ENCODE measurements at places on chromosomes 12 and 14.
A peak's percentile ranks its signal among the peaks of the same experiment; 100 is the strongest.

- H3K36me3 ChIP-seq = no peaks in the 10 kb centered on the region
- no peaks in the 10 kb centered on the region for H3K27me3 ChIP-seq
- no peaks in the 10 kb centered on the region for H3K4me1 ChIP-seq
- DNase-seq = no peak
- no peak overlapping the region for H3K4me3 ChIP-seq
These were observed 38.3 kb downstream of the MEG3 start for GRCh38 chr14:100864206-100864605.

- peaks cover 12% of the 10 kb centered on the region for H3K4me1 ChIP-seq
- H3K27me3 ChIP-seq = no peaks in the 10 kb centered on the region
- no peaks in the 10 kb centered on the region for H3K36me3 ChIP-seq
- no peak overlapping the region for H3K4me3 ChIP-seq
- no peak for DNase-seq
These were observed 150.9 kb downstream of the MED13L start for GRCh38 chr12:116126610-116127009.

DNA sequence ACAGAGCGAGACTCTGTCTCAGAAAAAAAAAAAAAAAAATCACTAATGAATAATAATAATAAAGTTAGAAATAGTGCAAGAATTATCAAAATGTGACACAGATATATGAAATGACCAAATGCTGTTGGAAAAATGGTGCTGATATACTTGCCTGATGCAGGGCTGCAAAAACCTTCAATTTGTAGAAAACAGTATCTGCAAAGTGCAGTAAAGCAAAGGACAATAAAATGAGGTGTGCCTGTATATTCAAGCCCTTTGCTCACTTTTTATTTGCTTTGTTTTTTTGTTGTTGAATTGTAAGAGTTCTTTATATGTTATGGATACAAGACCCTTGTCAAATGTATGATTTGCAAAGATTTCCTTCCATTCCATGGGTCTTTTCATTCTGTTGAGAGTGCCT lies 9.0 kb upstream of the PAPOLA start:
- no peaks in the 10 kb centered on the region for H3K4me1 ChIP-seq
- H3K4me3 ChIP-seq = no peak overlapping the region
- no peak overlapping the region for H3K27ac ChIP-seq
- H3K27me3 ChIP-seq = no peaks in the 10 kb centered on the region
- no peaks in the 10 kb centered on the region for H3K36me3 ChIP-seq
- DNase-seq = no peak

DNA sequence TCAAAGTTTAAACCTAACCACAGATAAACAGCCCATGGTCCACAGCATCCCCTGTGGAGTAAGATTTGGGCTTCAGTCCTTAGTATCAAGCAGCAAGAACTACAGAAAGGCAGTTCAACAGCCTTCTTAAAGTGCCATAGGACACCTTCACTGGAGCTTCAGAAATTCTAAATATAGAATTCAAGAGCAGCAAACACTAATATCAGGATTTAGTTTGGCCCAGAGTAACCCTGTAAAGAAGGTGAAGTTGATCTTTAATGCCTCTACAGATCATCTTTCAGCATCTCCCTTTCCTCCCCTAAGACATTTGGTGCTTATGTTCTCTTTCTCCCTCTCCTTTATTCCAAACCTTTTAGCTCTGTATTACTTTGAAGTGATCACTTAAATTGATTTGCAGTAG lies 59.5 kb upstream of the ARHGAP5 start:
- H3K4me1 ChIP-seq = no peaks in the 10 kb centered on the region
- no peak overlapping the region for H3K27ac ChIP-seq
- H3K27me3 ChIP-seq = no peaks in the 10 kb centered on the region

DNA sequence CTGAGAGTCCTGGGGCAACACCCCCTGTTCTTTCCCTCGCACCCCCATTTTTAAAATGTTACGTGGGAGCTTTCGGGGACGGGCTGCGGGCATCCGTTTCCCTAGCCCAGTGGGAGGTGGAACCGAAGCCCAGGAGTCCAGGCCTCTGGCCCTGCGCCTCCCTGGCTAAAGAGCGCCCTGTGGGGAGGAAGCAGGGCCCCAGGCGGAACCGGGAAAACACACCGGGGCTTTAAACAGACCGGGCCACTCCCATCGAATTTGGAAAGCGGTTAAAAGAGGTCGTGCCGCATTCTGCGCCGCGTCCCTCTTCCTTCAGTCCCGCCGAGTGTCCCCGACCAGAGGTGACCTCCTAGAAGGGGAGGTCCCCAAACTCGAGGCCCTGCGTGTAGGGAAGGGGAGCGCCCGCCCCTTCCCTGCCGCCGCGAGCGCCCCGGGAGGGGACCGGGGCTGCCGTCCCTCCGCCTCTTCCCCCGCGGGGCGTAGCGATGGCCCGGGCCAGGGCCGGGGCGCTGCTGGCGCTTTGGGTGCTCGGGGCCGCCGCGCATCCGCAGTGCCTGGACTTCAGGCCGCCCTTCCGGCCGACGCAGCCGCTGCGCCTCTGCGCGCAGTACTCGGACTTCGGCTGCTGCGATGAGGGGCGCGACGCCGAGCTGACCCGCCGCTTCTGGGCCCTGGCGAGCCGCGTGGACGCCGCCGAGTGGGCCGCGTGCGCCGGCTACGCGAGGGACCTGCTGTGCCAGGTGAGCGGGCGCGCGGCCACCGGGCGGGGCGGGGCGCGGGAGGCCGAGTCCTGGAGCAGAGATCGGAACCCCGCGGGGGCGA lies at the start of gene HHIPL1:
Gene HHIPL1, plus strand, starts transcription at position 407 of the 822 bp plus-strand sequence. Its CDS starts 79 bp downstream, at position 486.
- H3K4me3 ChIP-seq = peak within 1 kb of the TSS; percentile 56
- H3K27ac ChIP-seq = no peak within 1 kb of the TSS
- no peaks in the 10 kb centered on the region for H3K4me1 ChIP-seq
- DNase-seq = no peak
- no peaks in the 10 kb centered on the region for H3K36me3 ChIP-seq

DNA sequence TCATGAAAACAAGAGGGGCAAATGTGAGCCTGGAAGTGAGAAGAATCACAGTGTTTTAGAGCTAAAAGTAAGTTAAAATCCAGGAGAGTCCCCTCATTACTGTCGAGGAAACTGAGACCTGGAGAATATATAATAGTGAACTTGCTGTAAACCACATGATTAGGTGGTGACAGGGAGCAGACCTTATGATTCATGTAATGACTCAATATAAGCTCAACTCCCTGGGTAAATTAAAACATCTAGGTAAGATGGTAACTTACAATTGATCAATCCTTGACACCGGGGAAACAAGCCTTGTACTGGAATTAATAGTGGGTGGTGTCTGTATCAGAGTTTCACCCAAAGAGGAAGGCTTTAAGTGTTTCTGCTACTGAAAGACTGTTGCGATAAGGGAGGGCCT lies 269.3 kb downstream of the SNAPC1 start:
- H3K4me3 ChIP-seq = no peak overlapping the region
- no peak for DNase-seq
- no peaks in the 10 kb centered on the region for H3K4me1 ChIP-seq
- no peaks in the 10 kb centered on the region for H3K27me3 ChIP-seq
- no peak overlapping the region for H3K27ac ChIP-seq
- no peaks in the 10 kb centered on the region for H3K36me3 ChIP-seq

DNA sequence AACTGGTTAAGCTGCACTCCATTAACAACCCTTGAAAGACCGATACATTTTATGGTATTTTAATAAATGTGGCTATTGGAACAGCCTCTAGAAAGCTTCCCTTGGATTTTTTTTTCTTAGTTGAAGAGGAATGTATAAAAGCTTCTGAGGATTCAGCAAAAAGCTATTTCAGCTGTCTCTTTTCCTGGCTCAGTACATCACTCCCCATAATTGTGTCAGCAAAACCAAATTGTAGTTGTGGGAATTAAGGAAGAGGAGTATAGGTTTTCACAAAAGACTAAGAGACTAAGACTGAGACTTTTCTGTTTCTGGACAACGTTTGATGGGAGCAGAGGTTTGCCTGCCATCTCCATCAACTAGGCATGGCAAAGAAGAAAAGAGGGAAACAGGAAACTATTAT lies 106.5 kb downstream of the C12orf50 start:
- H3K36me3 ChIP-seq = no peaks in the 10 kb centered on the region
- no peak overlapping the region for H3K27ac ChIP-seq
- no peaks in the 10 kb centered on the region for H3K4me1 ChIP-seq
- no peak for DNase-seq
- H3K27me3 ChIP-seq = no peaks in the 10 kb centered on the region

GRCh38 chr12:90013409-90013808 lies 304.8 kb upstream of the ATP2B1 start:
- no peaks in the 10 kb centered on the region for H3K4me1 ChIP-seq
- no peak overlapping the region for H3K27ac ChIP-seq
- no peak overlapping the region for H3K4me3 ChIP-seq
- no peaks in the 10 kb centered on the region for H3K36me3 ChIP-seq
- DNase-seq = no peak

GRCh38 chr12:92470608-92471021 lies 232.2 kb upstream of the PLEKHG7 start:
- H3K4me3 ChIP-seq = no peak overlapping the region
- H3K27me3 ChIP-seq = no peaks in the 10 kb centered on the region
- H3K36me3 ChIP-seq = no peaks in the 10 kb centered on the region
- no peak overlapping the region for H3K27ac ChIP-seq
- no peaks in the 10 kb centered on the region for H3K4me1 ChIP-seq

- peak; percentile 76 for DNase-seq
- H3K4me1 ChIP-seq = peaks cover 31% of the 10 kb centered on the region
- peak overlapping the region; percentile 12 for H3K4me3 ChIP-seq
- peak overlapping the region; percentile 90 for H3K27ac ChIP-seq
- H3K36me3 ChIP-seq = no peaks in the 10 kb centered on the region
- no peaks in the 10 kb centered on the region for H3K27me3 ChIP-seq
These were observed 141.3 kb downstream of the TSPAN9 start for GRCh38 chr12:3218228-3219171.

- H3K27ac ChIP-seq = no peak overlapping the region
- no peak overlapping the region for H3K4me3 ChIP-seq
- peaks cover 19% of the 10 kb centered on the region for H3K36me3 ChIP-seq
- DNase-seq = no peak
- no peaks in the 10 kb centered on the region for H3K4me1 ChIP-seq
These were observed 35.8 kb downstream of the USP15 start for GRCh38 chr12:62296001-62296400.

DNA sequence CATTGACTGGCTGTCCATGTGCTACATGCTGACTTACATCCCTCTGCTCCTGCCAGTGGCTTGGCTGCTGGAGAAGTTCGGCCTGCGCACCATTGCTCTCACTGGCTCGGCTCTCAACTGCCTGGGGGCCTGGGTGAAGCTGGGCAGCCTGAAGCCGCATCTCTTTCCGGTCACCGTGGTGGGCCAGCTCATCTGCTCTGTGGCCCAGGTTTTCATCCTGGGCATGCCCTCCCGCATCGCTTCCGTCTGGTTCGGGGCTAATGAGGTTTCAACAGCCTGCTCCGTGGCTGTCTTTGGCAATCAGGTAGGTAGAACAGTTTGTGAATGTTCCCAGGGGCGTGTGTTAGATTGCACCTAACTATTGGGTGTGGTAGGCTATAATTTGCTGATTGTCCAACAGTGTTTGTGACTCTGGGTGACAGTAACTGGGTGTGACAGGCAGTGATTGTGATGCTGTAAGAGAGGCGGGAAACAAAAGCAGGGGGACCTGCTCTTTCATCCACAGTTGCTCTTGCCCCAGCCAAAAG lies 981 bp downstream of the FLVCR2 start:
- peaks cover 6% of the 10 kb centered on the region for H3K4me1 ChIP-seq
- no peak overlapping the region for H3K27ac ChIP-seq
- no peaks in the 10 kb centered on the region for H3K27me3 ChIP-seq
- no peak for DNase-seq

DNA sequence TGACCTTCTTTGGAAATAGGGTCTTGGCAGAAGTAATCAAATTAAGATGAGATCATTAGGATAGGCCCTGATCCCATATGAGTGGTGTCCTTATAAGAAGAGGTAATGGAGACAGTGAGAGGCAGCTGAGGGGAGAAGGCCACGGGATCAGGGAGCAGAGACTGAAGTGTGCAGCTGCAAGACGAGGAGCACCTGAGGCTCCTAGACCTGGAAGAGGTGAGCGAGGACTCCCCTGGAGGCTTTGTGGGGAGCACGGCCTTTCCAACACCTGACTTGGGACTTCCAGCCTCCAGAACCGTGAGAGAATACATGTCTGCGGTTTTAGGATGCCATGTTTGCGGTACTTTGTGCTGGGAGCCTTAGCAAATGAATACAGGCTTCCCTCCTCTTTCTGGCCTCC lies 37.5 kb downstream of the LRTM2 start:
- no peaks in the 10 kb centered on the region for H3K36me3 ChIP-seq
- H3K27me3 ChIP-seq = no peaks in the 10 kb centered on the region
- DNase-seq = no peak
- H3K4me3 ChIP-seq = no peak overlapping the region
- H3K4me1 ChIP-seq = no peaks in the 10 kb centered on the region

DNA sequence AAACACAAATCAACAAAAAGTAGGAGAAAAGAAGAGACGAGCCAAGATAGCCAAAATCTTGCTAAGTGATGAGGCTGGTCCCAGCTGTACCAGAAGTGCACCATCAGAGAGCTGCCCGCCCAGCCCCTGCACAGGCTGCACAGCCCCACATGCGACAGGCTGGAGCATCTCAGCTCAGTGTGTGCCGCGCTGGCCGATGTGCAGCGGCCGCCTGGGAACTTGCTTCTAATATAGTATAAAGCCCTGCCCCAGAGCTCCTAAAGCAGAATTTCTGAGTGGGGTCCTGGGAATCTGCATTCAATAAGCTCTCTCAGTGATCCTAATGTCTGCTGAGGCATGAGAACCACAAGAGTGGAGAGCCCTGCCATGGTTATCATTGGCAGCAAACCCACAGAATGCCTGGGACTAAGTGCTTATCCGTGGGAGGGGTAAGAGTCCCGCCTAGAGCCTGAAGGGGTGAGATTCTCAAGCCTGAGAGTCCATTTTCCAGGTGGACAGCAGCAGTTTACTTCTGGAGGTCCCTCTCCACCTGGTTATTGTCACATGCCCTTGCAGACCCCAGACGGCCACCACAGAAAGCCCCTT lies 171.6 kb downstream of the DPF3 start:
- H3K27ac ChIP-seq = no peak overlapping the region
- H3K4me1 ChIP-seq = peaks cover 14% of the 10 kb centered on the region
- H3K27me3 ChIP-seq = no peaks in the 10 kb centered on the region

DNA sequence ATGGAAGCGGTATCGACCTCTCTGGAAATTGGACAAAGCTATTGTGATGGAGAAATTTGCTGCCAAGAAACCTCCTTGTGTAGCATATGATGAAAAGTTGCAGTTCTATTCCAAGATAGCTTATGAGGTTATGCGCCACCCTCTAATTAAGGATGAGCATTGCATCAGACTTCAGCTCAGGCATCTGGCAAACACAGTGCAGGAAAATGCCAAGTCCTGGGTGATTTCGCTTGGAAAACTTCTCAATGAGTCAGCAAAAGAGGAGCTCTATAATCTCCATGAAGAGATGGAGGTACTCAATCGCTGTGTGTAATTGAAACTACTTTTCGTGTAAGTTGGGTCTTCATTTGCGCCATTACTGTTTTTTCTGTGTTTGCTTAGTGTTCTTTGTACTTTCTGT lies 51.2 kb downstream of the DNAH10 start:
- H3K27ac ChIP-seq = no peak overlapping the region
- no peaks in the 10 kb centered on the region for H3K27me3 ChIP-seq
- no peaks in the 10 kb centered on the region for H3K36me3 ChIP-seq
- H3K4me1 ChIP-seq = no peaks in the 10 kb centered on the region
- no peak overlapping the region for H3K4me3 ChIP-seq

GRCh38 chr12:42705863-42706262 lies 116.3 kb upstream of the PRICKLE1 start:
- H3K4me3 ChIP-seq = no peak overlapping the region
- H3K27me3 ChIP-seq = no peaks in the 10 kb centered on the region
- no peak overlapping the region for H3K27ac ChIP-seq
- no peaks in the 10 kb centered on the region for H3K36me3 ChIP-seq

GRCh38 chr12:120538281-120539156 lies 4.4 kb downstream of the RNF10 start:
- peak; percentile 75 for DNase-seq
- peaks cover 3% of the 10 kb centered on the region for H3K36me3 ChIP-seq
- H3K4me3 ChIP-seq = peak overlapping the region; percentile 96
- H3K27ac ChIP-seq = peak overlapping the region; percentile 73
- no peaks in the 10 kb centered on the region for H3K27me3 ChIP-seq

Data from ascending aorta (tissue), 2 donors.